ENCODE measurements at places on chromosomes 11 and 22.
A peak's percentile ranks its signal among the peaks of the same experiment; 100 is the strongest.

DNA sequence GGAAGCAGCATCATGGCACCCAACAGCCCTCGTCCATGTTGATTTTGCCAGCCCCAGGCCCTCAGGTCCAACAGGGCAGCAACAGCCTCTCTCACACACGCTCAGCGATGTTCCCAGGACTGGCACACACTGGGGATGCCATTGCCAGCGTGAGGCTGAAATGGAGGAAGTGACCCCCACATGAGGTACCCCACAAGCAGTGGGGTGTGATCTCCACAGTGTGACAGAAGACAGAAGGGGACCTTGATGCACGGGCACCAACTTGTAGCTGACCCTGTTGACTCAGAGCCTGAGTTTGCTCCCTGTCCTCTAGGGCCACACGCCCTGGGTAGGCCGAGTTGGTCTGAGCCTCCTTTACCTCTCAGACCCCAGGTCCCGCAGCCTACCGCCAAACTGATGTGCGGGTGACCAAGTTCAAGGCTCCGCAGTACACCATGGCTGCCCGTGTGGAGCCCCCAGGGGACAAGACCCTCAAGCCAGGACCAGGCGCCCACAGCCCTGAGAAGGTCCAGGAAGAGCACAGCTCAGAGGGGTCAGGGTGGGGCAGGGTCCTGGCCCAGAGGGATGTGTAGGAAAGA lies 6.2 kb downstream of the SCGB1C1 start:
- DNase-seq, result no peak

DNA sequence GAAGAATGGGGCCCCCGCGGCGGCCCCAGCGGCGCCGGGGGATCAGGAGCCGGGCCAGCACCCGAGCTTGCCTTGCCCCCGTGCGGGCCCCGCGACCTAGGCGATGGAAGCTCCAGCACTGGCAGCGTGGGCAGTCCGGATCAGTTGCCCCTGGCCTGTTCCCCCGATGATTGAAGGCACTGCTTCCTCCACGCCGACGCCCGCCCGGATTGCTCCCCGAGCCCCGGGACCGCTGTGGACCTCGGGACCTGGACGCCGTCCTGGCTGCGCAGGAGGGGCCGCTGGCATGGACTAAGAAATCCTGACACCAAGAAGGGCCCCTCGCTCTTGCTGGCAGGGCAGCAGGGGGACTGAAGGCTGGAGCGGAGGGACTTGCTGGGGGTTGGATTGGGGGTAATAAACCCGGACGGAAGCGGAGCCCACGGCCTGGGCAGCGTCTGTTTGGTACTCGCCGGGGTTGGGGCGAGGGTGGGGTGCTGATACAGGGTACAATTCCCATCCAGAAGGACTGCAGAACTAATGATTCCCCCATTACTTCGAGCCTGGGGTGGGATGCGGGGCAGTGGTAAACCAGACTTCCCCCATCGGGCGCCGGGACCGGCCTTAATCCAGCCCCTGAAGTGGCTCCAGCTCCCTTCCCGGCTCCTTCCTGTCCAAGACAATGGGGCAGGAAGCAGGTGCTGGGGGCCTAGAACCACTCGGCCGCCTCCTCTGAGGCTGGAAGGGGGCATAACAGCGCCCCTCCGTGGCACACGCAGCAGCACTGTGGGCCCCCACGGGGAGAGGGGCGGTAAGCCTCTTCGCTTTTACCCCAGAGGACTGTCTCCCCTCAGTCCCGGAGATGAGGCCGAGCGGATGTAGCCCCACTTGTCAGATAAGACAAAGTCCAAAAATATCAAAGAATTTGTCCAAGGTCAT lies 1.0 kb downstream of the CCDC85B start:
- no peak for DNase-seq

GRCh38 chr22:50089682-50090411 lies at the start of gene MOV10L1:
Gene MOV10L1, plus strand, starts transcription at chr22:50090006. Its CDS starts 83 bp downstream, at chr22:50090089.
- no peak for DNase-seq

DNA sequence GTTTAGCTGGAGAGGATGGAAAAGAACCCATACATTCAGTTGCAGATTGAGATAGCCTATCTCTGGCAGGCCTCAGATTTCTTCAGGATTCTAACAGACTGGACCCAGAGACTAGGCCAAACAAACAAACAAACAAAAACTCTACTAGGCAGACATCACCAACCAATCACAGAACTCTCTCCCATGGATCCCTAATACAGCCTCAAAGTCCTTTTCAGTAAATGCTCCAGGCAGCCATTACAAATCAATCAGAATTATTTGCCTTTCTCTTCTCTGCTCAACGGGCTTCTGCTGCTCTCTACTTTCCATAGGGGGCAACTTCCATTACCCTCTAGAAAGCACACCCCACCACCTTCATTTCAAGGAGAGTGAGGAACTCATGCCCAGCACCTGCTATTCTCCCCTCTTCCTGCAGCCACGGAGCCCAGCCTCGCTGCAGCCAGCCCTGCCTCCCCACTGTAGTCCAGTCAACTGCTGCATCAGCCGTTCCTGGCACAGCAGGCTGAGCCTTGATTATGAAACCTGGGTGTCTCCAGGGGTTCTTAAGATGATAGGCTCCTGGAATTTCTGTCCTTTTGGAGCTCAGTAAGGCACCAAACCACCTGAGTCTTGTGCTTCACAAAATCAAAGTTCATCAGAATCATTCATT lies 19.0 kb upstream of the SMIM35 start:
- no peak for DNase-seq

DNA sequence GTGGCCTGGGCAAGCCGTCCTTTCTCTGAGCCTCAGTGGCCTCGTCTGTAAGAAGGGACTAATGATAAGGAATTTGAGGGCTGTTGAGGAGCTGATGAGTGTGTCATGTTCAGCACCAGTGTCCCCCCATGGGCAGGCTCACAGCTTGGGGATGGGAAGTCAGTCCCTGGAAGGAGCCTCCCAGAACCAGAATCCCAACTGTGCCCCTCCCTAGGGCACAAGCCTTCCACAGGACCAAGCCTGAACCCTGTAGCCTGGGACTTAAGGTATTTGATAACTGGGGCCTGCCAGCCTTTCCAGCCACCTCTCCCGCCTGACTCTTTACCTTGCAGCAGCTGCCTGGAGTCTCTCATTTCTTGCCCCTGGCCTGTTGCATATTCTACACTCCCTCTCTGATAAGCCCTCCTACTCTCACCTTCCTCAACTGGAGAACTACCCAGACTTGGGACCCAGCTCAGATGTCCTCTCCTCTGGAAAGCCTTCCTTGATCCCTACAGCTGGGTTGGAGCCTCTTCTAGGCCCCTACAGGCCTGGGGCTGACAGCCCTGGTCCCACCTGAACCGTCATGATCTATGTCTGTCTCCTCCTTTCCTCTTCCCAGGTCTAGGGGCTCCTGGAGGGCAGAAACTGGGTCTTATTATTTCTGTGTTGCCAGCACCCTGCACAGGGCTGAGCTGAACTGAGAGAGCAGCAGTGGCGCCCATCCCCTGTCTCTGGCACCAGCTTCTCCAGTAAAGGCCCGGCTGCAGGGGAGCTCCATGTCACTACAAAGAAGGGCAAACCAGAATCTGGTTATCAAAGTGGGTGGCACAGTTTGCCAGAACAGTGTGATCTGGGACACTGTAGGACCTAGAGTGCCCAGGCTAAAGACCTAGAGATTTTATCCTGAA lies 1.6 kb downstream of the P2RY2 start:
- no peak for DNase-seq

- no peak for DNase-seq
Observed at GRCh38 chr11:118612378-118612777, 5.0 kb downstream of the PHLDB1 start.

DNA sequence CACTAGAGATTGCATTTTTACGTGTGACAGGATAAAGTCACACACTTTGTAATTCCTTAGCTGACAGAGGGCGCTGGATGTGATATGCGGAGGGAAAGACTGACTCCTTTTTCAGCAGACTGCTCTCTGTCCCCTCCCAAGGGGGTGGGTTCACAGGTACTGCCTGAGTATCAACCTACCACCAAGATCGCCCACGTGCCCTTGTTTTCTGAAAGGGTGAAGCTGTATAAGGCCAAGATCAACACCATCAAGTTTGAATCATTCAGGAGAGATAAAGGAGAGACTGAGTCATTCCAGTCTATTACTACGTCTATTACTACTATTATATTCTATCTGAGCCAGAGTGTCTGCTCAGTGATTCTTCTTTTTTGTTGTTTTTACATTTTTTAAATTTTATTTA lies 30.7 kb downstream of the BUD13 start:
- DNase-seq, result no peak

- DNase-seq, result no peak
Observed at GRCh38 chr11:132240374-132240773, 870.0 kb downstream of the NTM start.

DNA sequence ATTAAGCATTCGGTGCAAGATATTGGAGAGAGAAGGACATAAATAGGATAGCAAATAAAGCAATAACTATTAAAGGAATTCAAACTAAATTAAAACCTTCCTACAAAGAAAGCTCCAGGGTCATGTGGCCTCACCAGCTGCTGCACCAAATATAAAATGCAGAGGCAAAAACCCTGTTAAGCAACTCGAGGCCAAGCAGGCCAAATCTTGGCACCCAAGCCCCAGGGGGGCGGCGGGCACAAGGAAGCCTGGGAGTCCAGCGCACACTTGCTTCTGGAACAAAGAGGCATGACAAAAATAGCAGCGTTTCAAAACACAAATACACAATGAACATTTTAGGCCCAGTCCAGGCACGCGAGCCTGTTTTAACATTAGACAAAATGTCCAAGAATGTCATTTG lies 20.8 kb downstream of the KRTAP5-6 start:
- no peak for DNase-seq

DNA sequence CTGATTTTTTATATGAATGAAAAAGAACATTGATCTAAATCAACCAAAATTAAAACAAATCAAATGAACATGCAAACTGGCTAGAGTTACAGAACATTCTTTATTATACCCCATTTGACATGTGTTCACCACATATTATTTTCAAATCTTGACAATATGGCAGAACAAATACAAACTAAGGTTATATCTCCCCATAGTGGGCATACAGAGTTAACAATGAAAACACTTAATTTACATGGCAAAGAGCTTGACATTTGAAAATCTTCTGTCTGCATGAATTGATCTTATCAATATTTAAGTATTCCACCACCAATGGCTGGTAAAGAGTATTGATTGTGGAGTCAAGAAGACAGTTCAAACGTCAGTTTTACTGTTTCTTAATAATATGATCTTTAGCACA lies 197.9 kb upstream of the ANO3 start:
- DNase-seq, result no peak

- DNase-seq, result peak; percentile 22
Observed at GRCh38 chr22:37802310-37803194, 5.2 kb upstream of the GCAT start.

All from DMS 273 treated with DMSO at 0.1 percent for 48 hours (cell line).